ENCODE measurements at places on chromosomes 13 and 19. TPM values are rescaled to one million over a fixed set of nuclear protein-coding genes. Genes with fewer than 3 reads are reported as not detected.

MYO1F gene
- total RNA-seq = 41.6 TPM

OR7E24 gene
- total RNA-seq = not detected

ZNF431 gene
- 5.8 TPM for total RNA-seq

CACNG8 gene
- under 0.01 TPM for total RNA-seq

DNA sequence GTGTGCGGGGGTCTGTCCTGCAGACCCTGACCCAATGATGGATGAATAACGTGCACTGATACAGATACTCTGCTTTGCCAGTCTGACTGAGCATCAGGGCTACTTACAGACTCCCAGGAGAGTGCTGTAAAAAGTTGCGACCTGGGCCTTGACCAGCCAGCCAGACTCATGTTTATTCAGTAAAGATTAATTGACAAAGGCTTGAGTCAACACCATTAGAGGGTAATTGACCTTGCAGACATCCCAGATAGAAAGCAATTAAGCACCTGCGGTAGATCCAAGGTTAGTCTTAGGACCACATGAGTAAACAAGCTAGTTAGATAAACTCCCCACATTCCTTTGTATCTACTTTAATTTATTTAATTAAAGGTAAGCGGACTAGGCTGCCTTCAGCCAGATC lies 10.4 kb downstream of the NUDT19 start:
- H3K4me3 ChIP-seq = no peak overlapping the region
- H3K27me3 ChIP-seq = no peaks in the 10 kb centered on the region
- peaks cover 18% of the 10 kb centered on the region for H3K4me1 ChIP-seq

DNA sequence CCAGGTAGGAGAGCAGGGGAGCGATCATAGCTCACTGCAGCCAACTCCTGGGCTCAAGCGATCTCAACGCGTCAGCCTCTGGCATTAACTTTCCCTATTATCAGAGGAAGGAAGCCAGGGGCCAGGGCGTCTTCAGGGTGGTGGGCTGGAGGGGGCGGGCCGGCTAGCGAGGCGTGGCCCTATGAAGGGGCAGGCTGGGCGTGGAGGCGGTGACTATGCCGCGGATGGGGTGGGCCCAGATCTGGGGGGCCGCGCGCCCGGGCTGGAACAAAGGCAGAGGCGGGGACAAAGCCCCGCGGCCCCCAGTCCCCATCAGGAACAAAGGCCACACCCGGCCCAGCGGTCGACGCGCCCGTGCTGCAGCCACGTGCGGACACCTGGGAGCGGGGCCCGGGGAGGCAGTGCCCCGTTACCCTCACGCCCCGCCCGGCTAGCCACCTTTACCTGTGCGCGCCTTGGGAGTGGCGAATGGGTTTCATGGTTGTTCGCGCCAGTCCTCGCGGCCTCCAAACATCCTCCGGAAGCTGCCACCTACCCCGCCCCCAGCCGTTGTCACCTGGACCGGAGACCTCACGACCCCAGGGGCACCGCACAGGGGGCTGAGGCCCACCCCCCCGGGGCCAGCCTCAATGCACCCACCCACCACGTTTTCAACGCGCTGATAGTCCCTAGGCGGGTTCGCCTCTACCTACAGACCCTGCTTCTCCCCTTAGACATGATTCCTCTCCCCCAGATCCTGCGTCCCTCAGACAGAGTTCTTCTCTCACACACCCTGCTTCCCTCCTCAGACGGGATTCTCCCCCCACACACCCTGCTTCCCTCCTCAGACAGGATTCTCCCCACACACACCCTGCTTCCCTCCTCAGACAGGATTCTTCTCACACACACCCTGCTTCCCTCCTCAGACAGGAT lies 5.4 kb upstream of the TRIM28 start:
- H3K4me3 ChIP-seq = peak overlapping the region; percentile 54
- H3K27me3 ChIP-seq = peaks cover 9% of the 10 kb centered on the region
- peaks cover 19% of the 10 kb centered on the region for H3K4me1 ChIP-seq
- peak; percentile 47 for DNase-seq
- H3K36me3 ChIP-seq = no peaks in the 10 kb centered on the region
- H3K27ac ChIP-seq = peak overlapping the region; percentile 56

DNA sequence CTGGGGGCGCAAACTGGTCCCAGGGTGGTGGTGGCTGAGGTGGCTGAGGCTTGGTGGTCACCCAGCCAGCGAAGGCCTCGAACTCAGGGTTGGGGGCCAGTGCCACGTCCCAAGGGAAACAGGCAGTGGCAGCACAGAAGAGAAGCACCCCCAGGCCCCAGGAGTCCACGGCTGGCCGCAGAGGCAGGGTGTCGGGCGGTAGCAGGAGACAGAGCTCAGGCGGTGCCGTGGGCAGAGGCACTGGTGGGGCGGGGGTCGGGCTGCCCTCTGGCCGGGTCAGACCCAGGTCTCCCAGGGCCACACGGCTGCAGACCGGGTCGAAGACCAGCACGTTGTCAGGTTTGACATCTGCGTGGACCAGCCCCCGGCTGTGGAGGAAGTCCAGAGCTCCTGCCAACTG lies 4.2 kb upstream of the SBK2 start:
- no peaks in the 10 kb centered on the region for H3K27me3 ChIP-seq
- H3K4me3 ChIP-seq = no peak overlapping the region
- no peak overlapping the region for H3K27ac ChIP-seq
- H3K4me1 ChIP-seq = peaks cover 3% of the 10 kb centered on the region

- no peak overlapping the region for H3K4me3 ChIP-seq
- peaks cover 23% of the 10 kb centered on the region for H3K36me3 ChIP-seq
- peaks cover 7% of the 10 kb centered on the region for H3K4me1 ChIP-seq
- no peak overlapping the region for H3K27ac ChIP-seq
- no peak for DNase-seq
Measured at GRCh38 chr19:8257052-8257443, 47.9 kb downstream of the CERS4 start.

DNA sequence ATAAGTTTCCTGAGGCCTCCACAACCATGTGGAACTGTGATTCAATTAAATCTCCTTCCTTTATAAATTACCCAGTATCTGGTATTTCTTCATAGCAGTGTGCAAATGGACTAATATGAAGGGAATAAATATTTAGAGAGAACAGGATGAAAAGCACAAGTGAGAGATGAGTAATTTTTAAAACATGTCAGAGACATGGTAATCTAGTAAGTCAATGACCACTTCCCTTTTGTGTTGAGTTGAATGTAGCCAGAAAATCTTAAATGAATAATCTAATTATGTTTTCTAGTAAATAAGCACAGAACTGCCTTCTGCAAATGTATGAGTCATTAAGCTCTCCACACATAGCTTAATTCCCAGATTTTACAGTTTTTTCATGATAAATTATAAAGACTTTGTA lies 524.1 kb upstream of the SLITRK5 start:
- DNase-seq = no peak
- no peaks in the 10 kb centered on the region for H3K4me1 ChIP-seq
- H3K27ac ChIP-seq = no peak overlapping the region
- H3K27me3 ChIP-seq = no peaks in the 10 kb centered on the region
- no peak overlapping the region for H3K4me3 ChIP-seq

DNA sequence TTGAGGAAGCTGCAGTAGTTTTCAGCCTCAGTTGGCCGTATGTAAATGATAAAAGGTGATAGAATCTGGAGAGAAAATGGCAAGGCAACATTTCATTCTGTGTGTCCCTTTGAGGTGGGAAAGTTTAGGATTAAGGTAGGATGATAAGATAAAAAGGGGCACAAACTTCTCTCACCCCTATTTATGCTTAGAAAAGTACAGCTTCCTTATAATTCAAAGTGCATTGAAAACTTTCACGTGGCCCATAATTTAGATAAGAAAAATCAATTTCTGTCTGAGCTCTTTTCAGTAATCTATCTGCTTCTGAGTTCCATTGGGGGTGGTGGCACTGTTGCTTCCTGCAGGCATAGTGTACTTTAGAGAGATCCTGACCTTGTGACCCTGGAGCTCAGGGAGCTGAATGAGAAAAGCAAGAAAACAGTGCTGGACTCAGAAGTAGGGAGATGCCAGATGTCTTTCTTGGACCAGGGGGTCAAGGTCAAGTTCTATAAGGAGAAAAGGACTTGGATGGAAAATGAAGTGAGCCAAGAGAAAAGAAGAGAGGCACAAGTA lies 187.3 kb downstream of the NDFIP2 start:
- DNase-seq = no peak
- H3K27me3 ChIP-seq = no peaks in the 10 kb centered on the region
- no peaks in the 10 kb centered on the region for H3K36me3 ChIP-seq
- no peaks in the 10 kb centered on the region for H3K4me1 ChIP-seq

DNA sequence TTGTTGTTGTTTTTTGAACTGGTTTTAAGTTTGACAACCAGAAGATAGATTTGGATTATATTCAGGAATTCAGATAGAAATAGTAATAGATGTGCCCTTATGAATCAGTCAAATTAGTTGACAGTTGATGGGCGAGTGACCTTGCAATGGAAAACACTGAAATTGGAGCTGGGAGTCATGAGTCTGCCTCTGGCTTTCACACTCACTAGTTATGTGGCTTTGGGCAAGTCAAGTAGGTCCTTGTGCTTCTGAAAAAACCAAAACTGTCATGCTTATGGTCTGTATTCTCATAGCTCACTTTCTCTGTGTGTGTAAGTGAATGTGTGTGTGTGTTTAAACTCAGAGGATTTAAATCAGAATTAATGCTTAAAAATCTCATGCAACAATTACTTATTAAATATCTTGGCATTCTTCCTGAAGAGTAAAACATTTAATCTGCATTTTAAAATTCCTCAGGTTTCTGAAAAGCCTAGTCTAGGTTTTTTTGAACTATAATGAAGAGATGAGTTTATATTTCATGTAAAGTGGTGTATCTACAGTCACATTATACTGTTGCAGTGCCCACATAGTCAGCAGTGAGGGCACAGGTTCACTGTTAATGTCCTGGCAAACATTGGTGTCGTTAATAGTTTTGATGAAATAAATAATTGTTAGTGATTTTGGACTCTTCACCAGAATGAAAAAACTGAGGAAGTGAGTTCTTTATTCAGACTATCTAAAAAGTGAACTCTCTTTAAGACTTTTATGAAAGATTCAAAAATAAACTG lies 32.5 kb downstream of the UCHL3 start:
- H3K27me3 ChIP-seq = no peaks in the 10 kb centered on the region
- no peak for DNase-seq
- H3K4me3 ChIP-seq = no peak overlapping the region
- H3K4me1 ChIP-seq = no peaks in the 10 kb centered on the region
- no peaks in the 10 kb centered on the region for H3K36me3 ChIP-seq
- no peak overlapping the region for H3K27ac ChIP-seq

- H3K4me1 ChIP-seq = no peaks in the 10 kb centered on the region
- H3K27me3 ChIP-seq = no peaks in the 10 kb centered on the region
- no peak overlapping the region for H3K27ac ChIP-seq
- H3K4me3 ChIP-seq = no peak overlapping the region
- H3K36me3 ChIP-seq = peaks cover 9% of the 10 kb centered on the region
Measured at GRCh38 chr19:23771316-23771715, 12.6 kb upstream of the ZNF681 start.

DNA sequence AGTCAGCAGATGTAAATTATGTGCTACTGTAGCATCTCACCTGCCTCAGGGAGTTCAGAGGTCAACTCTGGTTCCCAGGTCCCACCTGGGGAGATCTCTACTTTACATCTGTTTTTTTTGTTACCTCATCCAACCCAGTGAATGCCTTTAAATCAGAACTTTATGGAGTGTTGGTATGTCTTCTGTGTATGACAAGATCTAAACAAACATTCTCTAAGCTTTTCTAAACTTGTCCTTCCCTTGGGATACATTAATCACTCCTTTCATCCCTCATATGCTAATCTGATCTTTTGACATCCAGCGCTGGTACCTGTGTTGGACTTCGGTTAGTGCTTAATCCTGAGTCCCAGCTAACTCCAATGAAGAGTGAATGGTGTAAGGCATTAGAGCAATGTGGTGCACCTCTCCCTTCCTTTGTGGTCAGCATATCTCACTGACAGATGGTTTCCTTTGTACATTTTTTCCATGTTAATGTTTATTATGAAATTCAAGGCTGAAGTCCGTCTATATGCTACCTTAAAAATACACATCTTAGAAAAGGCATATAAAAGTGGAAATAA lies 213.4 kb downstream of the ABCC4 start:
- peaks cover 6% of the 10 kb centered on the region for H3K36me3 ChIP-seq
- H3K27ac ChIP-seq = no peak overlapping the region
- no peaks in the 10 kb centered on the region for H3K27me3 ChIP-seq
- no peaks in the 10 kb centered on the region for H3K4me1 ChIP-seq

DNA sequence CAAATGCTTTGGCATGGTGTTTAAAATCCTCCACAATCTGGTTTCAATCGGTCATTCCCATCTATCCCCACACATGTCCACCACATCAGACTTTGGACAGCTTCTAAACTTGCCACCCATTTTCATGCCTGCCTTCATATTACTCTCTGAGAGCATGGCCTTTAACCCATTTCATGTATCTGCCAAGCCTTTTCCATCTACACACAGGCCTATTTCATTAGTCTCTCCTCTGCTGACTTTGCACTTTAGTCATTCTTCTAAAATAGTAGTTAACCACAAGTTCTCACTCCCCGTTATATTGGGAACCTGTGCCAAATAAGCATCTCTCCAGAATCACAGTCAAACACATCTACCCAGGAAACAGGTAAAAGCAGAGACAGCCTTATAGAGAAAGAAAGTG lies 142.2 kb downstream of the MZT1 start:
- DNase-seq = no peak
- H3K4me1 ChIP-seq = no peaks in the 10 kb centered on the region
- H3K4me3 ChIP-seq = no peak overlapping the region
- no peaks in the 10 kb centered on the region for H3K36me3 ChIP-seq
- H3K27me3 ChIP-seq = no peaks in the 10 kb centered on the region

- H3K4me3 ChIP-seq = peak overlapping the region; percentile 60
- H3K36me3 ChIP-seq = no peaks in the 10 kb centered on the region
- H3K27ac ChIP-seq = peak overlapping the region; percentile 88
- DNase-seq = peak; percentile 100
- H3K27me3 ChIP-seq = peaks cover 9% of the 10 kb centered on the region
Measured at GRCh38 chr19:58400916-58401839, 5.7 kb downstream of the RNF225 start.

DNA sequence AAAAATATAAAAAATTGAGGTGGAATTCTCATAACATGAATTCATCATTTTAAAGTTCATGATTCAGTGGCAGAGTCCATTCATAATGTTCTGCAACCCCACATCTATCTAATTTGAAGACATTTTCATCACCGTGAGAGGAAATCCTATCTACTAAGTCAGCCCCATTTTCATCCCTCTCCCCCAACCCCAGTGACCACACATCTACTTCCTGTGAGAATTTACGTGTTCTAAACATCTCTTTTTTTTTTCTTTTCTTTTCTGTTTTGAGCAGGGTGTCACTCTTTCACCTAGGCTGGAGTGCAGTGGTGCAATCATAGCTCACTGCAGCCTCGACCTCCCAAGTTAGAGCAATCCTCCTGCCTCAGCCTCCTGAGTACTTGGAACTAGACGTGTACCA lies 17.5 kb downstream of the ATCAY start:
- H3K27me3 ChIP-seq = no peaks in the 10 kb centered on the region
- H3K4me1 ChIP-seq = no peaks in the 10 kb centered on the region
- DNase-seq = no peak
- H3K27ac ChIP-seq = no peak overlapping the region

Measured in stomach (tissue), 19 donors.